ENCODE measurements at places on chromosomes 4 and X.

DNA sequence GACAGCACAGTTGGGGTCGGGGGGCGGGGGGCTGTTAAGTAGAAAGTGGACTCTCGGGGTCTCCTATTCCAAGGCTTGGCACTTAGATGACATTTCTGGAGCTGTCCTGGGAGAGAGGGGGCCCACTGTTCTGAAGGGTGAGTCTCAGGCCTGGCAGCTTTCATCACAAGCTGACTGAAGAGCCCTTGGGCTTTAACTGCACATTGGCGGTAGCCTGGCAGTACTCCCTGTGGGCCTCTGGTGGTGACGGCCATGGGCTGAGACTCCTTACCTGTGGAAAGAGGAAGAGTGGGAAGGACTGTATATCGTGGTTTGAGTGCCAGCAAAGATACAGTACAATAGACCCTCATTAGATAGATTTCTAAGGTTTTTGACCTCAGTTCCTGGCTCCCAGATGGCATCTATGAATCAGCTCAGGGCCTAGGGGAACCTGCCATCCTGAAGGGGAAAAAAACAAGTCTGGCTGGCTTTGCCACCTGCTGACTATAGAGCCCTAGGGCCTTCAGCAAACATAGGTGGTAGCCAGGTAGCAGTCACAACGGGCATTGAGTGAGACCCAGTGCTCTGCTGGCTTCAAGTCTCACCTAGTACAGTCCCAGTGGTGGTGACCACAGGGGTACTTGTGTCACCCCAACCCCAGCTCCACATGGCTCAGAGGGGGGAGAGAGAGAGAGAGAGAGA is 87.9 kb downstream of the ANKRD17 start:
- DNase-seq: no peak

- DNase-seq: no peak
These were observed 283.3 kb downstream of the PTTG2 start for GRCh38 chr4:38243388-38244053.

DNA sequence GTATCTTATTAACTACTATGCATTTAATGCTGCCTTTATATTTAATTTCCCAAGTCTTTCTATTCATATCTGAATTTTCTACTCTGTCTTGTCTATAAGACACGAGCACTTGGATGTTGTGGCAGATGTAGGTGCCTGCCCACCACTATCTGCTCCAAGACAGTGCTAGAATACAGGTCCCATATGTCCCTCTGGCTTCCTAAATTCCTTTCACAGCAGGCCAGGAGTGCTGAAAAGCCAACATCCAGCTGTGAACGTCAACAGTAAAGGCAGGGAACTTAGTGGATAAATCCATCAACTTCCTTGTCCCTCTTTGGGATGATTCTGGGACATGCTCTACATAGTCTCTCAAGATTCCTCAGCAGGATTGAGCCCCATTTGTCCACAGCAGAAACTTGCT is 245.1 kb upstream of the ETNPPL start:
- DNase-seq: no peak

DNA sequence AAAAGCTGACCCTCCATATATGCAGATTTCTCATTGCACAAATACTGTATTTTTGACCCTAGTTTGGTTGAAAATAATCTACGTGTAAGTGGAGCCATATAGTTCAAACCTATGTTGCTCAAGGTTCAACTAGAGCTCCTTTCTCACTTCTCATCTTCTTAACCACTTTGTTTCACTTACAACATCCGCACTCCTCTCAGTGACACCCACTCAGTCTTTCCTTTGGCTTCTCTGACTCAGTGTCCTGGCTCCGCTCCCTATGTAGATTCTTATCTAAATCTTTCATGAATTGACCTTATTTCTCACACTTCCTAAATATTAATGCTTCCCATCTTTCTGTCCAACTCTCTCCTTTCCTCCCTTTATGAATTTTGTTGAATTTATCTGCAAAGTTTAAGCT is 32.9 kb upstream of the DKK2 start:
- no peak for DNase-seq

DNA sequence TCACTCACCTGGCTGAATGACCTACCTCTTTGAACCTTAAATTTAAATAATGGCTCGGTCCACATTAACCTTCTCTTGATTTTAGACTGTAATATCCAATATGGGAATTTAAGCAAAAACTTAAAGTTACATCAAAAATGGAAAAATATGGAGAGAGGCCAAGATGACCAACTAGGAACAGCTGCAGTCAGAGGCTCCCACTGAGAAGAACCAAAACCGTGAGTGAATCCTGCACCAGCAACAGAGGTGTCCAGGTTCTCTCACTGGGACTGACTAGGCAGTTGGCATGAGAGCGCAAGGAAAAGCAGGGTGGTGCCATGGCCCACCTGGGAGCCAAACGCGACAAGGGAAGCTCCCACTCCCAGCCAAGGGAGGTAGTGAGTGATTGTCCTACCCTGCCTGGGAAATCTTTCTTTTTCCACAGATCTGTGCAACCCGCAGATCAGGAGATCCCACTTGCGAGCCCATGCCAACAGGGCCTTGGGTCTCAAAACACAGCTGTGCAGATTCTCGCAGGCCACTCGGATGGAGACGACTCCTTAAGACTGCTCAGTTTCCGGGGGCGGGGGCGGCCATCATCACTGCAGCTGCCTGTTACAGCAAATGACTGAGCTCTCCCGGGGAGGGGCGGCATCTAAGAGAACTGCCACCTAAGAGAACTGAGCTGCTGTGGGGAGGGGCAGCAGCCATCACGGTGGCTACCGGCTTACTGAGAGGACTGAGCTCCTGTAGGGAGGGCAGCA is 343.4 kb downstream of the DMD start:
- DNase-seq: no peak

DNA sequence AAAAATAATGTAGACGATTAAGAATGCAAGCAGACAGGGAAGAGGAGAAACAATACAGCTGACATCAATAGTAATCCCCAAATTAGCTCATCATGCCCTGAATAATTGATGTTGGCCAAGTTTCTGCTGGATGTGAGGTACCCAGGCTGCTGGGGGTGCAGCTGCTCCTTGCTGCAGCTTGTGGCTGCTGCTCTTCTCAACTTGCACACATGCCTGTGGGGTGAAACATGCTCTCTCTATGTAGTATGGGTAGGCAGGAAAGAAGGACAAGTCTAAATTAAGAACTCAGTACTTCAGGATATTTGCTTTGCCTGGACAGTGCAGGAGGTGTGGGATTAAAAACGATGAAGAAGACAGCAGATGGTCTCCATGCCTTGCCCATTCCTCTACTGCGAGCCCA is 16.7 kb downstream of the EDA2R start:
- DNase-seq: no peak
